Fibroblast of skin of right quadriceps (primary cell): ENCODE measurements at places on chromosomes 11 and 22.
A peak's percentile ranks its signal among the peaks of the same experiment; 100 is the strongest.

- no peak for DNase-seq
Observed at GRCh38 chr11:2791521-2792380, 92.0 kb upstream of the KCNQ1OT1 start.

DNA sequence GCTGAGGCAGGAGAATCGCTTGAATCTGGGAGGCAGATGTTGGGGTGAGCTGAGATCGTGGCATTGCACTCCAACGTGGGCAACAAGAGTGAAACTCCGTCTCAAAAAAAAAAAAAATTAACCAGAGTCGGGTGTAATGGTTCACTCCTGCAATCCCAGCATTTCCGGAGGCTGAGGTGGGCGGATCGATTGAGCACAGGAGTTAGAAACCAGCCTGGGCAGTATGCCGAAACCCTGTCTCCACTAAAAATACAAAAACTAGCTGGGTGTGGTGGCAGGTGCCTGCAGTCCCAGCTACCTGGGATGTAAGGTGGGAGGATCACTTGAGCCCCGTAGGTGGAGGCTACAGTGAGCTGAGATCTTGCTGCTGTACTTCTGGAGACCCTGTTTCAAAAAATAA is 1.5 kb downstream of the RANGAP1 start:
- DNase-seq, result no peak

DNA sequence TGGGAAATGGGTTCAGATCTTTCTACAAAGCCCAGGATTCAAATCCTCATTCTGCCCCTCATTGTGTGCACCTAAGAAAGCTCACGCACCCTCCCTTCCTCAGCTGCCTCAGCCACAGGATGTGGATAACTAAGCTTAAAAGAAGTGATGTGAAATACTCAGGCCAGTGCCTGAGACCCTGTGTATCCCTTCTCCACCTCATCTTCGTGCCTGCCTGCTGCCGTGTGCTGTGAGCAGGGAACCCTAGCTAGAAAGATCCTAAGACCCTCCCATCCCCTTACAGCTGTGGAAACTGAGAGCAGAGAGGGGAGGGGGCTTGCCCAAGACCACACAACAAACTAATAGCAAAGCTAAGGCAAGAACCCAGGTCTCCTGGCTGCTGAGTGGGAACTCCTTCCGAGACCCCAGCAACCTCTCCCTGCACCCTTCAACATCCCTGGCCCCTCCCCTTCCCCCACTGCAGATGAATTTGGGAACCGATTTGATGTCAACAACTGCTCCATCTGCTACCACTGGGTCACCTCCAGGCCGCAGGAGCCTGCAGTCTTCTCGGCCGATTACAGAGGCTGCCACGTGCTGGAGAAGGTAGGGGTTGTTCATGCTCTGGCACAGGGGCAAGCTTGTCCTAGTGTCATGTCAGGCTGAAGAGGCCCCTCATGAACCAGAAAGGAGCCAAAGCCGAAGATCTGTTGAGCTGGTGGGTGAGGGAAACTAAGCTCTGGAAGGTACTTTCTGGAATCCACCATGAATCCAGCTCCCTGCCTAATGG is 1.5 kb downstream of the ZP1 start:
- no peak for DNase-seq

DNA sequence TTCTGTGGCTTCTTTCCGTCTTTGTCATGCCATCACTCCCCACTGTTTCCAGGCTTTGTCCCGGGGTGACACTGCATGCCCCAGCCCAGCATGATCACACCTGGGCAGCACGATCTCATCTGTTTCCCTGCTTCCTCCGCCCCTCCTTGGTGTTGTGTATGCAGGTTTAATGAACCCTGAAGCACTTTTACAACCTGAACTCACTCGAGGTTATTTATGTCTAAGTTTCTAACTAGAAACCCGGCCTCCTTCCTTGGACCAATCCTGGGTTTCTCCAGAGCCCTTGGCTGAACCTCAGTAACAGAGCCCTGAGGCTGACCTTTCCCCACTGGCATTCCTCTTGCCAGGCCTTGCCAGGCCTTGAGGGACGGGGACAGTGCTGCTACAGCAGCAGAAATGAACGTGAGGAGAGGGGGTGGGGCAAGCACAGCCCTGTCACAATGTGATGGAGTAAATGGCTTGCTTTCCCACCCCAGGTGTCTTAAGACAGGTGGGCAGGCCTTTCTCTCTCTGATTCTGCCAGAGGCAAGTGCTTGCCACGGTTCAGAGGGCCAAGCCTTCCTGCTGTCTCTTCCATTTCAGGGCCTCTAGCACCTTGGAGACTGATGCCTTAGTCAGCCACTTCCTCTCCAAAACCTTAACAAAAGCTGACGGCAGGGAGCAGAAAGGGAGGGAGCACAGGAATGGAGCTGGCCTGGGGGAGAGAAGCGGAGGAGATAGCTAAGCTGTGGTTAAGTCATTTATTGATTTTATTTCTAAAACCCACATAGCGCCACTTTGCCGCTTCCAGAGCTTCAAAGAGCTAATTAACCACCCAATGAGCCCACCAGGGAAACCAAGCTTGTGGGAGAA is 3.1 kb upstream of the PYGM start:
- DNase-seq, result peak; percentile 74

DNA sequence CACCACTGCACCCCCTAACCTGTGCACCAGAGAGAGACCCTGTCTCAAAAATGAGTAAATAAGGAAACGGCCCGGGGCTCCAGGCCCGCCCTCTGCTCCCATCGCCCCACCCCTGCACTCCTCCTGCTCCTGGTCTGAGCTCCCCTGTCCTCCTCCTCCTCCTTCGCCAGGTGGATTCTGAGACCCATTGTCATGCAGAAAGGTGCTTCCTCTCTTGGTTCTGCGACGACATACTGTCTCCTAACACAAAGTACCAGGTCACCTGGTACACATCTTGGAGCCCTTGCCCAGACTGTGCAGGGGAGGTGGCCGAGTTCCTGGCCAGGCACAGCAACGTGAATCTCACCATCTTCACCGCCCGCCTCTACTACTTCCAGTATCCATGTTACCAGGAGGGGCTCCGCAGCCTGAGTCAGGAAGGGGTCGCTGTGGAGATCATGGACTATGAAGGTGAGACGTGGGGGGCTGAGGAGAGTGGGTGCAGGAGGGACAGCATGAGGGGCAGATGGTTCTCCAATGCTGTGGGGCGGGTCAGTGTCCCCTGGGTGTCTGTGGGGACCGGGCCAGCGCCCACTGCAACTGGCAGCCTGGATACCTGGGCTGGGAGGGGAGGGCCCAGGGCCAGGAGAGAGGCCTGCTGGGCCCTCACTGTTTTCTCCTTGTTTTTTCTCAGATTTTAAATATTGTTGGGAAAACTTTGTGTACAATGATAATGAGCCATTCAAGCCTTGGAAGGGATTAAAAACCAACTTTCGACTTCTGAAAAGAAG is 3.1 kb upstream of the APOBEC3D start:
- DNase-seq, result no peak

GRCh38 chr11:19467904-19468303 is 227.2 kb upstream of the E2F8 start:
- DNase-seq, result no peak

GRCh38 chr22:23939017-23939357 is 22.0 kb downstream of the GSTT2B start:
- DNase-seq, result no peak

- no peak for DNase-seq
Observed at GRCh38 chr11:85105868-85106267, 521.3 kb downstream of the DLG2 start.

DNA sequence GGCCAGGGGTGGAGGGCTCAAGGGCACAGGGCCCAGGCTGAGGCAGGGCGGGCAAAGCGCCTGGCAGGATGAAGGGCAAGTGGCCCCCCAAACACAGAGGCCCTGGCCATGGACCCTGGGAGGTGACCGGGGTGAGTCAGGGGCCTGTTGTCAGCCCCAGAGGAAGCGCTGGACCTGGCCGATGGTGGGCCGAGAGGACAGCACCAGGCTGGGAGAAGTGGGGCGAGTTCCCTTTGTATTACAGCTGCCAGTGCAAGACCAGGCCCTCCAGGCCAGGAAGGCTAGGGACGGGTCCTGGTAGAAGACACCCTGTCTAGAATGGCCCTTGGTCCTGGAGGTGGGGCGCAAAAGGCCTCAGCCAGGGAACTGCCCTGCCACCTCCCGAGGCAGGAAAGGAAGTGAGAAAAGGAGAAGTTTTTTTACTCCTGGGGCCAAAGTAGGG is 12.8 kb downstream of the CXCR5 start:
- no peak for DNase-seq

DNA sequence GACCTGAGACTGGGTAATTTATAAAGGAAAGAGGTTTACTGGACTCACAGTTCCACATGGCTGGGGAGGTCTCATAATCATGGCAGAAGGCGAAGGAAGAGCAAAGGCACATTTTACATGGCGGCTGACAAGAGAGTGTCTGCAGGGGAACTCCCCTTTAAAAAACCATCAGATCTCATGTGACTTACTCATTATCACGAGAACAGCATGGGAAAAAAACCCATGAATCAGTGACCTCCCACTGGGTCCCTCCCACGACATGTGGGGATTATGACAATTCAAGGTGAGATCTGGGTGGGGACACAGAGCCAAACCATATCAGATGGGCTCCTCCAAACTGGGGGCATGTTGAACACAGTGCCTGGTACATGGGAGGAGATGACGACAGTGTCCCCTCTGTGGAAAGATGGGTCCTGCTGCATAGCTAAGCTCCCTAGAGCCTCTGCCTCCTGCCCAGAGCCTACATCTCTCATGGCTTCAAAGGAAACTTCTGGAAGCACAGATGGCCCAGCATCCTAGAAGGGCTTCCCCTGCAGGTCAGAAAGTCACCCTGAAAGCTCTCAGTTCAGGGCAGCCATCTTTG is 46.1 kb downstream of the MYEOV start:
- no peak for DNase-seq

GRCh38 chr11:9625162-9625561 is 38.7 kb upstream of the SWAP70 start:
- no peak for DNase-seq

DNA sequence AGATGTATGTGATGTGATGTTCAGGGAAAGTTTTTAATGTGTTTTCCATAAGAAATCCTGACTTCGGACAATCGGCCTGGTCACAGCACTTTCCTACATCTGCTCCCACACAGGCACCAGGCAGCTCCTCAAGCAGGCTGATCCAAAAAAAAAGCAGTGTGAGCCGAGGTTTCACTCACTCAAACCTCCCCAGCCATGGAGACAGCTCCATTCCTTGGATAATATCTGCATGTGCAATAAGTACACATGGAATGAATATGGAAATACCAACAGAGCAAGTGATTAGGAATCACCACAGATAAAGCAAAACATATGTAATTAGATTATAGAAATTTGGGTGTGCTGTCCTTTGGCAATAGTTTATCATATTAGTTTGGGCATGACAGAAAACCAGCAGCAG is 88.8 kb upstream of the API5 start:
- peak; percentile 52 for DNase-seq

- no peak for DNase-seq
Observed at GRCh38 chr22:36548606-36549005, 19.6 kb upstream of the EIF3D start.
